Activated CD4-positive, alpha-beta T cell treated with anti-CD3 and anti-CD28 coated beads, Interleukin-2, amount 10 ng/mL, durations not matched to agents 7 days and 5 days (primary cell): ENCODE measurements at places on chromosomes 7 and 10. TPM values are rescaled to one million over a fixed set of nuclear protein-coding genes. Genes with fewer than 3 reads are reported as not detected.

DNA sequence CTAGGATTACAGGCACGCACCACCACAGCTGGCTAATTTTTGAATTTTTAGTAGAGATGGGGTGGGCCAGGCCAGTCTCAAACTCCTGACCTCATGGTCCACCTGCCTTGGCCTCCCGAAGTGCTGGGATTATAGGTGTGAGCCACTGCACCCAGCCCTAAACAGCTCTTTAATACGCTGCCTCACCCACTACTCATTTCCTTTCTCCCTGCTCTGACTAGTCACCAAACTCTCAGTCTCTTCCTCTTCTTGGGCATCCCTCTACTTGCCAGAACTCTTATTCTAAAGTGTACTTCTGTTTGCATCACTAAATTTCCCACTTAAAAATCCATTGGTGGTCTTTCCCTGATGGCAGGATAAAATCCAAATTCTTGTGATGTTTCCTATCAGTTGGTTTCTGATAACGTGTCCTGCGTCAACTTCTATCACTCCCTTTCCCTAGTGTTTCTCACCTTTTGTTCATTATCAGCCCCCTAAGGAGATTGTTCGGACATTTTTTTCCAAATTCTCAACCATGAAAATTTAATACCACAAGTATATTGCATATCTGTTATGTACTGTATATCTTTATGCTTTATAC lies 124.7 kb downstream of the CUBN start:
- no peak overlapping the region for H3K4me3 ChIP-seq
- peaks cover 6% of the 10 kb centered on the region for H3K36me3 ChIP-seq
- H3K27ac ChIP-seq, result no peak overlapping the region
- peaks cover 24% of the 10 kb centered on the region for H3K27me3 ChIP-seq

- H3K36me3 ChIP-seq, result no peaks in the 10 kb centered on the region
- no peaks in the 10 kb centered on the region for H3K27me3 ChIP-seq
- no peak overlapping the region for H3K4me3 ChIP-seq
- no peak for DNase-seq
Observed at GRCh38 chr7:28135315-28135714, 45.3 kb downstream of the JAZF1 start.

DNA sequence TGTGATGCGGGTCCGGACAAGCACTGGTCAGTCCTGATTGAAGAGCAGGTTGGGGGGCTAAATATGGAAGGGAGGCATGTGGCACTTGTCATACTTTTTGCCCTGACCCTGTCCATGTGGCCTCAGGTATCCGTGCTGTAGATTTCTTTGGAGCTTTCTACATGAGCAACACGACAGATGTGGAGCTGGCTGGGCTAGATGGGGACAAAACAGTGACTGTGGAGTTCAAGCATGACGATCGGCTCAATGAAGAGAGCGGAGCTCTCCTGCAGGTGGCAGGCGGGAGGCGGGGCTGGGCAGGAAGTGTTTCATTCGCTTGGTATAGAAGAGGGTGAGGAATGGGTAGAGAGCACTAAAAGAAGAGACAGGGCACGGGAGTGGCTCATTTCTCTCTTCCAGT lies 13.0 kb upstream of the CHCHD1 start:
- H3K27ac ChIP-seq, result peak overlapping the region; percentile 28
- H3K27me3 ChIP-seq, result no peaks in the 10 kb centered on the region
- peak; percentile 80 for DNase-seq
- no peak overlapping the region for H3K4me3 ChIP-seq
- peaks cover 52% of the 10 kb centered on the region for H3K4me1 ChIP-seq

- no peaks in the 10 kb centered on the region for H3K27me3 ChIP-seq
- DNase-seq, result no peak
- no peak overlapping the region for H3K4me3 ChIP-seq
- peaks cover 3% of the 10 kb centered on the region for H3K36me3 ChIP-seq
Observed at GRCh38 chr7:132138817-132139216, 437.5 kb downstream of the PLXNA4 start.

DNA sequence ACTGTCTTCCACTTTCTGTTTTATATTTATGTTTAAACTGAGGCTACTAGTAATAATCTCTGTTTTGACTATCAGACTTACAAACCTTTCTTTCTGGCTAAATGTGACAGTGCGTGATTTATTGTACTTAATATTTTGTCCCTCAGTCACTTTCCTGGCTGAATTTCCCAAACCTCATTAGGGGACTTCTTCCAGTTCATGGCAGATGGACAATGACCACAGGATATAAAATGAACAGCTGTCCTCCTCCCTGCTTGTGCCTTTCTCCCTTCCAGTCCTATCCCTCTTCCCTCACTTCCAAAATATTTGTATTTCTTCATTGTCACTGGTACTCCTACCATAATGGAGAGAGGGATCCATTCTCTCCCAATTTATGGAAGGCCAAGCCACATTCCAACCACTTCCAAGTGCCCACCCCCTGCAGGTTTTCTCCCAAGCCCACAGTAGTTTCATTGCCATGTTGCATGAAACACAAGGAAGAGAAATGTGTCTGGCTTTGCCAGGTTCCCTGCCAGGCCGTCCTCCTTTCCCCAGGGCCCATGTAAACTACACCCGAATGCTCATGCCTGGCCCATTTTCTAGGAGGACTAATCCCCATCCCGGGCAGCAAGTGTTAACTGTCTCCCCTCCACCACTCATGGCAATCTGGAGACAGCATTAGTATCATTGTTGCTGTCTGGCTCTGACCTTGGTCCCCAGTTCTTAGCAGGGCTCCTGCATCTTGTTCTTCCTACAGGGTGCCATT lies 269.5 kb upstream of the SLC26A5 start:
- no peak overlapping the region for H3K4me3 ChIP-seq
- no peak overlapping the region for H3K27ac ChIP-seq
- no peaks in the 10 kb centered on the region for H3K36me3 ChIP-seq
- H3K27me3 ChIP-seq, result no peaks in the 10 kb centered on the region
- DNase-seq, result no peak

Gene ZNF722
- total RNA-seq, result not detected

Gene DLX5
- not detected for total RNA-seq

GRCh38 chr10:49497358-49497757 lies 41.6 kb downstream of the ERCC6 start:
- H3K27me3 ChIP-seq, result no peaks in the 10 kb centered on the region
- no peak overlapping the region for H3K4me3 ChIP-seq
- H3K36me3 ChIP-seq, result peaks cover 9% of the 10 kb centered on the region
- H3K4me1 ChIP-seq, result peaks cover 4% of the 10 kb centered on the region
- DNase-seq, result no peak
- no peak overlapping the region for H3K27ac ChIP-seq

Gene WDR11
- 54.1 TPM for total RNA-seq

Gene LBX1
- total RNA-seq, result not detected

DNA sequence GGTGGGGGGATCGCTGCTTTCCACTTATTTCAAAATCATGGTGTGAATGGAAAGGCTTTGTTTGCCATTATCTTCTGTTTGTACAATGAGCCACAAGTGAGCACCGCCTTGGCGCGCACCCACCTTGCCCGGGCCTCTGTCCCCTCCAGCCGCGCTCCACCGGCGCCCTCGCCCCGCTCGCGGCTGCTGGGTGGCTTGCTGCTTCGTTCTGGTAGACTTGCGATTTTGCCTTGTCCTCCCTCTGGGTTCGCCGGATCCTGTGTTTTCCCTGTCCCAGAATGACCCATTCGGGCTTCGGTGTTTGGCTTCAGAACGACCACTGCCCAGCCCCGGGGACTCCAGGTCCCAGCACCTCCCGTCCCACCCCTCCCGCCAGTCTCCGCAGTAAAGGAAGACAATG lies 273.0 kb upstream of the BMPER start:
- no peak overlapping the region for H3K27ac ChIP-seq
- H3K4me1 ChIP-seq, result no peaks in the 10 kb centered on the region
- no peak overlapping the region for H3K4me3 ChIP-seq
- no peaks in the 10 kb centered on the region for H3K36me3 ChIP-seq
- H3K27me3 ChIP-seq, result no peaks in the 10 kb centered on the region
- no peak for DNase-seq

Gene MET
- 0.22 TPM for total RNA-seq

Gene VPS37D
- total RNA-seq, result not detected

GRCh38 chr10:82221601-82222149 lies 346.7 kb downstream of the NRG3 start:
- no peak overlapping the region for H3K4me3 ChIP-seq
- no peak overlapping the region for H3K27ac ChIP-seq
- H3K4me1 ChIP-seq, result no peaks in the 10 kb centered on the region

DNA sequence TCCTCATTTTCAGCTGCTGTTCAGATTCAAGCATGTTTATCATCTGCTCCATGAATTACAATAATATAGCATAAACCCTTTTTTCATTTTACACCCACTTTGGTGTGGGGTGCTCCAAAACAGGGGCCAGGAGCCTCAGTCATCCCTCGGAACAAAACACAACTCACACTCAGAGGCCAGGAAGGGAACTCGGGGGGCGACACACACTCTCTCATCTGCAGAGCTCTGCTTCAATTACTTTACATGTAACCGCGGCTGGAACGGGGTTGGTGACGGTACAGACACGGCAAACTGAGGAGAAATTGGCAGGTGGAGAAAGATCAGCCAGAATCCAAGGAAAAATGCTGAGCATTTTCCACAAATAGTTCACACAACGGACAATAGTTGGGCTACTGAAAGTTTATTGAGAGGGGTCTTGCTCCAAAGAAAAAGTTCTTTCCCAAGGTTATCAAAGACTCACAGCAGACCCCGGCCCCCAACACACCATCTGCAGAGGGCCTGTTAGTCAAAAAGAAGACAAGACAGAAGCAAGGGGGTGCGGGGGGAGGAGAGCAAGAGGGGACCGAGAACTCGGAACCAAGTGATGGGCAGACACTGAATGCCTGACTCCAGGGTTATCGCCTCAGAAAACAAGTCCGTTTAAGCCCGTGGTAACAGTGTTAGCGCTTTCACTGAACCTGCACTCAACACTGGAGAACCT lies 20.5 kb downstream of the DIP2C start:
- H3K27me3 ChIP-seq, result no peaks in the 10 kb centered on the region
- no peak overlapping the region for H3K4me3 ChIP-seq
- H3K4me1 ChIP-seq, result no peaks in the 10 kb centered on the region
- no peak overlapping the region for H3K27ac ChIP-seq
- no peaks in the 10 kb centered on the region for H3K36me3 ChIP-seq

DNA sequence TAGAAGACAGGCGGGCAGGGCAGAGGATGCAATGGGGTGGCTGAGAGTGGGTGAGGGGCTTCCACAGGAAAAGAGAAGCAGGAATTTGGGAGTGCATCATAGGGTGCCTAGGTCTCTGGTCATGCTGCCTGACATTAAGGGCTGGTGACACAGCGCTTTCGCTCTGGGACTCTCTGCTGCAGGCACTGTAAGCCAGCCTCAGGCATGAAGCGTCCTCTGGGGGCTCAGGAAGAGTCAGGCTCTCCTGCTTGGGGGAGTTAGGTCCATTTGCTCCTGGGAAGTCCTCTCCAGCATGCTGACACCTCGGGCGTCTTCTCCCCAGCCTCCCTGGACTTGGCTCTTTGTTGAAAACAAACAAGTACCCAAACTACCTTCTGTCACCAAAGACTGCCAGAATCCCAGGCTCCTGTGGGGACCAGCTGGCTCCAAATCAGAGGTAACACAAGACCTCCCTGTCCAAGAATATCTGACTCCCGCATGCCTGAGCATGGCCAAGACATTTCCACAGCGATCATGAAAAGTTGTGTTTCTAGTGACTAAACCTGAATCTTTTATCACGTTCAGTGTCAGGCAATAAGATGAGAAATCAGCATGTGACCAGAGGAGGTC lies 55.4 kb downstream of the GPR26 start:
- H3K4me3 ChIP-seq, result no peak overlapping the region
- H3K27ac ChIP-seq, result no peak overlapping the region
- H3K36me3 ChIP-seq, result no peaks in the 10 kb centered on the region
- no peak for DNase-seq

Gene CTTNBP2
- total RNA-seq, result not detected

Gene SEMA3E
- total RNA-seq, result not detected

DNA sequence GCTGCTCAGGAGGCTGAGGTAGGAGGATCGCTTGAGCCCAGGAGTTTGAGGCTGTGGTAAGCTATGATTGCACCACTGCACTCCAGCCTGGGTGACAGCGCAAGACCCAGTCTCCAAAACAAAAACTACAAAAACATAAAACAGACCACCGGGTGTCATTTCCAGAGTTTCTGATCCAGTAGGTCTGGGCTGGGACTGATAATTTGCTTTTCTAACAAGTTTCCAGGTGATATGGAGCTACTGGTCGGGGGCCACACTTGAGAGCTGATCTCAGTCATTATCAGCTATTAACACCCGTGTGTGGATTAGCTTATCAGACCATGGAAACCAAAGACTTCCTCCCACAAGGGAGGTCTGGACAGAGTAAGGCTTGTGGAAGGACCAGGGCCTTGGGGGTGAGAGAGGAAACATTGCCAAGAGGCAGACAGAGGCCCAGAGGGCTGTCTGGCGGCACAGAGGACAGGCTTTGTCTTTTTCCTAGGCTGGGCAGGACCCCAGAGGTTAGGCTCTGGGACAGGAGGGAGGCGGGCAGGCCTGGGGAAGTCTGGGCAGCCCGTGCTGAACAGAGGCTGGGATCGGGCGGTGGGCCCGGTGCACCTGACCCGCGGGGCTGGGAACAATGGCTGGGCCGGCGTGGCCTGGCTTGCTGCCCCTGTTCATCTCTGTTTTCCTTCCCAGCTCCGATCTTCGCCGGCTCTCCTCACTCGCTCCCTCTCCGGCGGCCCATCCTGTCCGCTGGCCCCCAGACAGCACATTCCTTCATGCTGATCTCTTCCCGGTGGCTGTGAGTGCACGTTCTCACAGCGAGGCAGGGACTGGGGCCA lies 25.2 kb downstream of the TMEM270 start:
- H3K27me3 ChIP-seq, result peaks cover 21% of the 10 kb centered on the region
- DNase-seq, result no peak
- no peaks in the 10 kb centered on the region for H3K36me3 ChIP-seq
- H3K4me3 ChIP-seq, result no peak overlapping the region
- peaks cover 5% of the 10 kb centered on the region for H3K4me1 ChIP-seq
- H3K27ac ChIP-seq, result no peak overlapping the region

- no peaks in the 10 kb centered on the region for H3K36me3 ChIP-seq
- no peaks in the 10 kb centered on the region for H3K27me3 ChIP-seq
- H3K27ac ChIP-seq, result no peak overlapping the region
- H3K4me1 ChIP-seq, result no peaks in the 10 kb centered on the region
Observed at GRCh38 chr7:118352867-118353453, 128.5 kb downstream of the ANKRD7 start.

DNA sequence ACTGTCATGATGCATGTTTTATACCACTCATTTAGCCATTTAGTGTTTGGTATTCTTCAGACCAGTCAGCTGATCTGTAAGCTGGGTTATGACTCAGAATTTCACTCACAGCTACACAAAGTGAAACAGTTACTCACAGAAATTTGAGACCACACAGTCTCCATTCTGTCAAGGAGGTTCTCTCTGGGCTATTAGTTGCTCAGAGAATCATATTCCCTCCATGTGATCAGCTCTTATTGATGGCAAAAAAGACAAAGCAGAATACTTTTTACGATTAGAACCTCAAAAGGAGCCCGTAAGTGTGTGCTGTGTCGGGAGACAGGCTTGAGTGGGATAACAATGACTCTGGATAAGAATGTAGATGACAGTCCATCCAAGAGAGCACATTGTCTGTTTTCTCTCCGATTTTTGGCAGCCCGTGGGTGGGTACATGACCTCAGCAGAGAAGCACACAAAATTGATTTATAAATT lies 277.6 kb upstream of the SORCS1 start:
- H3K36me3 ChIP-seq, result no peaks in the 10 kb centered on the region
- H3K4me1 ChIP-seq, result no peaks in the 10 kb centered on the region
- no peak for DNase-seq
- no peaks in the 10 kb centered on the region for H3K27me3 ChIP-seq
- H3K27ac ChIP-seq, result no peak overlapping the region
